ENCODE measurements at places on chromosomes 7 and 10.

- no peak for DNase-seq
Observed at GRCh38 chr7:47087866-47088265, 494.0 kb downstream of the TNS3 start.

GRCh38 chr7:149468208-149468607 is 7.3 kb upstream of the ZNF777 start:
- DNase-seq, result no peak

DNA sequence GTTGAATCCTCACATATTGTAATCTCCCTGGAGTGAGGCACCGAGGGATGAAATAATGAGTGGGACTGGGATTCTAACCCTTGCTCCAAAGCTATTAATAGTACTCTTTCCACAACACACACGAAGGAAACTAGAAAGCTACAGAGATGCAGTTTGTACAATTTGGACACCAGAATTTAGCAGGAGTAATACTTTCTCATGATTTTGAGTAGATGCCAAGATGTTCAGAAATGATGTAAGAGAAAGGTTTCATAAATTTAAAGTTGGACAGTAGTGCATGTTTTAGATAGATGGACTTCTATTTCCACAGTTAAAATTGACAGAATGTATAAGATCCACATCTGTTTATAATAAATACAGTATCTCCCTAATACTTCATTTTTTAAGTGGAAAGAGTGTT is 46.5 kb downstream of the PRR15 start:
- DNase-seq, result no peak

GRCh38 chr10:96904648-96905047 is 72.5 kb downstream of the LCOR start:
- no peak for DNase-seq

- DNase-seq, result no peak
Observed at GRCh38 chr7:132996581-132997242, 85.2 kb downstream of the CHCHD3 start.

DNA sequence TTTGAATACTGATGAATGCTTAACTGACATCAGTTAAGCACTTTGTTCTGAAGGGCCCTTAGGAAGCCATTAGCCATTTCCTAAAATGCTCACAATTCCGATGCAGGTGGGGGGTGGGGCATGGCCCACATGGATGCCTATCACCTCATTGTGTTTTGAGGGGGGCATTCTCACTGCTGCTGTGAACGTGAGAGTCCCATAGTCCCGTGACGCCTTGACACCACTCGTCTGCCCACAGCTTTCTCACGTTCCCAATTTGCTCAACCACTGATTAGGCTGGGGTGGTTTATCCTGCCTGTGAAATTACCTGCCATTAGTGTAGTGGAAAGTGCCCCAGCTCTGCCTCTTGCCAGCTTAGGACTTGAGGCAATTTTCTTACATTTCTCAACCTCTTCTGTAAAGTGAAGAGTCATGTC is 31.9 kb downstream of the DUSP5 start:
- no peak for DNase-seq

DNA sequence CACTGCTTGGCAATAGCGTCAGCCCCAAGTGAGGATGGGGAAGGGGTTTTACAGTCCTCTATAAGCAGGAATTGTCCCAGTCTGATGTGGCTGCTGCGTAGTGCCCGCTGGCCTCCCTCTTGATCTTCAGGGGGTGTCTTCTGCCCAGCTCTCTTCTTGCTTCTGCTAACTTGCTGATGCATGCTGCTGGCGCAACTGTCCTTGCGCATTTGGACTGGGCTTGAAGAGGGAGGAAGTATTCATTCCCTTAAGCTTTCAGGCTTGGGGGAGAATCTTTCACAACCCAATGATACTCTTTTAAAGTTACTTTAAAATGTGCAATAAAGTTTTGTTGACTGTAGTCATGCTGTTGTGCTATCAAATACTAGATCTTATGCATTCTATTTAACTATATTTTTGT is 10.3 kb downstream of the GALNT11 start:
- DNase-seq, result no peak

DNA sequence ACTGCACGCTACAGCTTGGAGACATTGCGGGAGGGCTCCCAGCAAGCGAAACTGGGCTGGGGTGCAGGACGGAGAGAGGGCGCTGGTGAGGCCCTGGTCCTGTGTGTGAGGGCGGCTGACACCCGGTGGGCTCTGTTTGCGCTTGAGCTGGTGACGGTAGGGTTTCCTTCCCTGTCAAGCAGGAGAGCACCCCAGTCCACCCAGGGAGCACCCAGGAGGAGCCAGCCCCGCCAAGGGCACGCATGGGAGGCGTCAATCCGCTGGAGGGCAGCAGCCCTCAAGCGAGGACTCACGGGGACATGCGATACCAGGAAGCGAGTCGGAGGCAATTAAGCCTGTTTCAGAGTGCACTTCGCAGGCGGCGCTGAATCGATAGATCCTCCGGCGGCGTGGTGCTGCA is 109.4 kb downstream of the MAD1L1 start:
- DNase-seq, result no peak

- no peak for DNase-seq
Observed at GRCh38 chr10:109877546-109877945, 45.8 kb downstream of the XPNPEP1 start.

DNA sequence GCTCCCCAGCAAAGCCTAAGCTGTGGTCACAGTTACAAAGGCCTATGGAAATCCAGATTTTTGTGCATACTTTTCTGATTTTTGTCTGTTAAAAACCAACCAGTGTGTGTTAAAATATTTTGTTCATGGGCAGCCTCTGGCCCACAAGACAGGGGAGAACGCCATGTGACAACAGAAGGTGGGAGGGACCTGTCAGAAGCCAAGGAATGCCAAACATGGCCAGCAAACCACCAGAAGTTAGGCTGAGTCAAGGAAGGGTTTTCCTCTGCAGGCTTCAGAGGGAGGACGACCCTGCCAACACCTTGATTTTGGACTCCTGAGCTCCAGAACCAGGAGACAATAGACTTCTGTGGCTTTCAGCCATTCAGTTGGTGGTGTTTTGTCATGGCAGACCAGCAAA is 127.3 kb downstream of the CUL2 start:
- no peak for DNase-seq

DNA sequence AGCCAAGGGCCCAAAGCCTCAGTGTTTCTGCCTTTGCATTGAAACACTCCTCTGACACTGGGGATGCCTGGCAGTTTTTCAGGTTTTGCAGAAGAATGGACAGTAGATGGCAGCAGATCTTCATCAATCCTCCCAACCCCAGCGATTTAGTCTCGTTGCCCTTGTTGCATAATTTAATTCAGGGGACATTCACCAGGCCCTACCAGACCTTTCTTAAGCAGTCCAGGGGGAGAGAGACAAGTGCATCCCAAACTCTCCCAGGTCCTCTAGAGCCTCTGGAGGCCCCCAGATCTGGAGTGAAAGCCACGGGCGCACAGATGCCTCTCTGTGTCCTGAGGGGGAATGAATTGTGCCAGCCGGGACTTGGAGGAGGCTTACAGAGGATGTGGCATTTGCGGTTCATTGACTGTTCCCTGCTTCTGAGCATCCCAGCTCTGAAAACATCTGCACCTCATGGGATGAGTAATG is 29.6 kb downstream of the MINDY4 start:
- no peak for DNase-seq

- no peak for DNase-seq
Observed at GRCh38 chr7:105840981-105841749, 35.2 kb downstream of the ATXN7L1 start.

- DNase-seq, result no peak
Observed at GRCh38 chr7:139511315-139511714, 12.2 kb upstream of the CLEC2L start.

GRCh38 chr10:8254350-8254749 is 199.9 kb downstream of the GATA3 start:
- no peak for DNase-seq

DNA sequence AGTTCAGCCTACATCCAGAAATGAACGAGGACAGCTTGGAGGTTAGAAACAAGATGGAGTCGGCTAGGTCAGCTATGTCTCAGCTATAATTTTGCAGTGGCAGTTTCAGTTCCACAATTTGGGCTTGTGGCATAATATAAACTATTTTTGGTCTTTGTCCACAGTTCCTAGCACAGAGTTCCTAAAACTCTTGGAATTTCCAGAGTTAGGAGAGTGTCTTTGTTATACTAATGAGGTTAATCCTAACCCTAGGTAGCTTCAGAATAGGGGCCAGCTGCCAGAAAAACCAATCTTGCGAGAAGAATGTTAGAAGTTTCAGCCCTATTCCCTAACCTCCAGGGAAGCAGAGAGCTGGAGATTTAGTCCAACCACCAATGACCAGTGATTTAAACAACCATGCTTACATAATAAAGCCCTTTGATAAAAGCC is 131.9 kb downstream of the AKR1D1 start:
- no peak for DNase-seq

- no peak for DNase-seq
Observed at GRCh38 chr10:90916392-90917237, 4.3 kb downstream of the ANKRD1 start.

DNA sequence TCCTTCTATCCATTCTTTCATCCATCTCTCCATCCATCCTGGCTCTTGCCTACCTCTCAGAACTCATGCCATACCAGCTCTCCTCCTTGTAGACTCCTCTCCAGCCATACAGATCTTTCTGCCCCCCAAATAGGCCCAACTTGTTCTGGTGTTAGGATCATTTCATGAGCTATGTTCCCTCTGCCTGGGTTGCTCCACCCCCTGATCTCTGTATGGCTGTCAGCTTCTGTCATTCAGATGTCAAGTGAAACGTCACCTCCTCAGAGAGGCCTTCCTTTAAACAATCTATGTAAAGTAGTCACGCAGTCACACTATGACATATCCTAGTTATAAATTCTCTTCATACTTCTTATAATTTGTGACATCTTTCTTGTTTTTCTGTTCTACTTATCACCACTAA is 42.3 kb upstream of the PNLIPRP3 start:
- no peak for DNase-seq

GRCh38 chr7:123836656-123837055 is 8.3 kb upstream of the HYAL4 start:
- no peak for DNase-seq

- peak; percentile 42 for DNase-seq
Observed at GRCh38 chr10:96229568-96230030, 41.8 kb downstream of the BLNK start.

DNA sequence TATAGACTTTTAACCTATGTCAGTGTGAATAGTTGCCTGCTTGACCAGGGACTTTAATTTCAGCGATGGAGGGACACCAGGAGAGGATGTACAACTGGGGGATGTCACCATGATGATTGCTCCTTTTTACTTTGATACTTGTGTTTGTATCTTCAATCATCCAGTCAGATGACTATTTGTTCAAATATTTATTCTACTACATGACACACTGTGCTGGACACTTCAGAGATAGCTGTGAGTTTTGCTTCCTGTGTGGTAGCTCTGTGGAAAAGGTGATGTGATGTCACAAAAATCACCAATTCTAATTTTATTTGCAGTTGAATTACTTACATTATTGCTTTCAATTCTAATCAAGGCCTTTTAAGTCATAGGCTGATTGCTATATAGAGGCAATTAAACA is 62.7 kb upstream of the CREB5 start:
- no peak for DNase-seq

- DNase-seq, result no peak
Observed at GRCh38 chr7:36129048-36129534, 24.0 kb upstream of the EEPD1 start.

DNA sequence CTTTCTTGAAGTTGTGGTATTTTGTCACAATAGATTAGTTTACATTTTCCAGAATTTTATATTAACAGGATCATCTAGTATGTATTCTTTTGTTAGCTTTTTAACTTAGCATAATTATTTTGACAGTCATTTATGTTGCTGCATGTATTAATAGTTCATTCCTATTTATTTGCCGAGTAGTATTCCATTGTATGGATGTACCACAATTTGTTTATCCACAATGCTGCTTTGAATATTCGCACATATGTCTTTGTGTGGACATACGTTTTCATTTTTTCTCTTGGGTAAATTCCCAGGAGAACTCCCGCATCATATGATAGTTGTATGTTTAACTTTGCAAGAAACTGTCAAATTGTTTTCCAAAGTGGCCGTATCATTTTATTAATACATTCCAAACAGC is 115.7 kb downstream of the CPEB3 start:
- no peak for DNase-seq

DNA sequence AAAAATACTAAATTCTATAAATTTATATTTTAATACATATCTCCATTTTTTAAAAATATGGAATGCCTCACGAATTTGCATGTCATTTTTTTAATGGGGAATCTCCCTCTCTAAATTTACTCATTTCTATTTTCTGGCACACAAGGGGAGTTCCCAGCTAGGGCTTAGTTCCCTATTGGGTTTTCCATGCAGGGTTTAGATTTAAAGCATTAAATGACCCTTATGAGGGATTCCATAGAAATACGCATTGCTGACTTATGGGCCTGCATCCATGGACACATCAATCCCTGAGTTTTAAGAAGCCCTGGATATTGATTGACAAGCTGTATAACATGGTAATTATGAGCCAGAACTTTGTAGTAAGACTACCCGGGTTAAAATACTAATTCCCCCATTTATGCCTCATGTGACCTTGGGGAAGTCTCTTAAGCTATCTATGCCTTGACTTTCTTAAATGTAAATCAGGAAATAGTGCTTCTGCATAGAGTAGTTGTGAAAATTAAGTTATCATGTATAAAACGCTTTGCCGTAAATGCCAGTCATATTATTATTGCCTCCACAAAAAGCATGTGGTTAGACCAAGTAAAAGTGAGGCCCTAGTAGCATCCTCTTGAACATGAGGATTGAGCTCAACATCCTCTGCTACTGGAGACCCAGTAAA is 78.8 kb upstream of the ANKRD1 start:
- DNase-seq, result no peak

- peak; percentile 62 for DNase-seq
Observed at GRCh38 chr7:150778738-150779301, 21.3 kb downstream of the TMEM176B start.

DNA sequence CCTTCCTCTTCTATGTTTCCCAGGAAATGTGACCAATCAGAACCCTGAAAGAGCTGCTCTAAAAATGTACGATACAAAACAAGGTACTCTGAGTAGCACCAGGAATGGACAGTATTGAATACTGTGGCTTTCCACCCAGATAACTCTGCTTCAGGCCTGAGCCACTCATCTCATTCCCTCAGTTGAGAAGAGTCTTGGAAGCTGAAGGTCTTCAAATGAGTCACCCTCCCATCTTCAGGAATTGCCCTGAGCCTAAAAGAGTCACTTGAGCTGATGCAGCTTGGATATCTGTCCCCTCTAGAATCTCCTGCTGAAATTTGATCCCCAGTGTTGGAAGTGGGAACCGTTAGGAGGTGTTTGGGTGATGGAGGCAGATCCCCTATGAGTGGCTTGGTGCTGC is 210.4 kb downstream of the DGKI start:
- DNase-seq, result no peak

GRCh38 chr10:88875081-88875480 is 5.0 kb upstream of the STAMBPL1 start:
- DNase-seq, result no peak
